ENCODE measurements at places on chromosomes 12 and 14.

GRCh38 chr14:24317141-24317928 is 6.0 kb downstream of the LTB4R start:
- peak; percentile 23 for DNase-seq

DNA sequence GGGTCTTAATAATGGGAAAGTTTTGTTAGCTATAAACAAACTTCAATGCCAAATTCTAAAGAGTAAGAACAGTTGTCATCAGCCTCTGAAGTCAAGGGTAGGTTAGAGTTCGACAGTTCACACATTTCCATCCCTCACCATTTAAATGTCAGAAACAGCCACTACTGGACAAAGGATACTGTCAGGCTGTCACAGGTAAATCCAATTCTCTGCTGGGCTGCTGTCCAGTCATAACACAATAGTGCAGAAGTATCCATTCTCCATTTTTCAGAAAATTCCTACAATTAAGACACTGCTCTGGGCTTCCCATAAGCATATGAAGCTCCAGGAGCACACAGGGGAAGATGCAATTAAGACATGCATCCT is 221.4 kb downstream of the RPS29 start:
- DNase-seq: no peak

DNA sequence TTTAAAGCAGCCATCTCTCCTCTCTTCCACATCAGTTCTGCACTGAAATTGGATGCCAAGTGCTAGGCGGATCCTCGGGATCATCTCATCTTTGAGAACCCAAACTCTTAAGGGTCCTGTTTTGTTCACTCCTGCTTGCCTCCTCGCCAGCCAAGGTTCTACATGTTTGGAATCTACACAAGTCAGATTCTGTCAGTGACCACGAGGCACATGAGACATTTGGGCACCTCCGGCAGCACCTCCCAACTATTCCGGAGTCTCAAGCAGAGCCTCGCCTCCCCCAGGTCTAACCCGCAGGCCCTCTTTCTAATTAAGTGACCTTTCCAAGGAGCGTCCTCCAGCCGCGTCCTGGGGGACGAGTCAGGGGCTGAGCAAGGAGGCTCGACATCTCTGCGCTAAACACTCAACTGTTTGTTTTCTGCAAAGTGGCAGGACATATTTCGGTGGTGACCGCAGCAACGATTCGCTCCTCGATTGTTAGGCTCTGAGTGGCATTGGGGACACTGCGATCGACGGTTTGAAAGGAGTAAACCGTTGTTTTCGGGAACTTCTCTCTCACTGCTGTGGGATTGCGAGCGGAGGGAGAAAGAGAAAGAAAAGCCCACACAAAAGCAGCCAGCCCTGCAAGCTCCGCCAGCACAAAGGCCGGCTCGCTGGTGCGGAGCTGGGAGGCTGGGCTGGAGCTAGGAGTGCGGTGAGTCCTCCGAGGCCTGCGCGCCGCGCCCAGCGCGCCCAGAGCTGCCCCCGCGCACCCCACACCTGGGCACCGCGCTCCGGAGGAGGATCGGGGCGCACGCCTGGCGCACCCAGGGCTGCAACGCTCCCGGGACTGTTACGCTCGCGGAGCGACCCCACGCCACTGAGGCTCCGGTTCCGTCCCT is 640 bp downstream of the ARMH4 start:
- peak; percentile 37 for DNase-seq

- peak; percentile 83 for DNase-seq
Measured at GRCh38 chr12:46608431-46609272, 217.1 kb downstream of the SLC38A4 start.

- no peak for DNase-seq
Measured at GRCh38 chr12:104147346-104147745, 9.3 kb upstream of the NFYB start.

- no peak for DNase-seq
Measured at GRCh38 chr12:1539135-1539534, 55.2 kb downstream of the FBXL14 start.

GRCh38 chr14:29030121-29030520 is 263.5 kb downstream of the FOXG1 start:
- DNase-seq: peak; percentile 3

GRCh38 chr14:24313913-24314312 is 2.6 kb downstream of the LTB4R start:
- no peak for DNase-seq

DNA sequence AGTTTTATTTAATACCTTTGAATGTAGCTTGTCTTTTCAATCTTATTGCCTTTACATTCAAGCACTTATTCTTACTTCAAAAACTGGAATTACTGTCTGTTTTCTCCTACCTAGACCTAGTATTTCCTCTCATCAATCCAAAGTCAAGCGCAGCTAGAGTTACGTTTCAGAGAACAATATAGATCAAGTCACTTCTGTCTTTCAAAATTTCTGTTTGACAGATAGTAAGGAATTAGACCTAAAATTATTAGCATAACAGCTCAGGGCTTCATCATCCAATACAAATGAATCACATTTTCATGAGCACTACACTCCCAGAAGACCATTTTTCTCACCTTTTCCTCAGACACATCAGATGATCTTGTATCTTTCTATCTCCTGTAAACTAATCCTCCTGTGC is 170.6 kb downstream of the CCDC59 start:
- DNase-seq: no peak

DNA sequence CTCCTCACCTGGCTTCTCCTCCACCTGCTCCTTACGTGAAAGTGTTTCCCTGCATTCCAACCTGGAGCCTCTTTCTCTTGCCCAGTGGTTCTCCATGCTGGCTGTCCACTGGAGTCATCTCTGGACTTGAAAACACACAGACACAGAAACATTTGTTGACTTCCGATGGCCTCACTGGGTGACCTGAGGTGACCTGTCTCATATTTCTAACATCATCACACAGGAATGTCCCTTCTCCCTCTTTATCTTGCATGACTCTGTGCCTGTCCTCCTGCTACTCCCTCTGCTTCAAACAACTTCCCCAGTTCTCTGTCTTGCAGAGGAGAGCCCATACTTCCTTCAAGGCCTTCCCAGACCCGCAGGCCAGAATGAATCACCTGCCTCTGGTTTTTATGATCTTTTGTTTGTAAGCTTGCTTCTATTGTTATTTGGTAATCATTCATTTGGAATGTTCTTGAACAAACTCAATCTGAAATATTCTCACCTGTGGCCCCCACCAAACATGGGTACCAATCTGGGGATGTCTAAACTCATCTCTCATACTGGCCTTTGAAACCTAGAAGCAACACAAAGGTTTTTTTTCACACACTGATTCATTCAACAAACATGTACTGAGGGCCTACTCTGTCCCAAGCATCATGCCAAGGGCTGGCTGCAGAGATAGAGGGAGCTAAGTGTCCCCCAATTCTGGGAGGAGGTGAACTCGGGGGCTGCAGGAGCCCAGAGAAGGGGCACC is 9.7 kb upstream of the RIN3 start:
- peak; percentile 31 for DNase-seq

DNA sequence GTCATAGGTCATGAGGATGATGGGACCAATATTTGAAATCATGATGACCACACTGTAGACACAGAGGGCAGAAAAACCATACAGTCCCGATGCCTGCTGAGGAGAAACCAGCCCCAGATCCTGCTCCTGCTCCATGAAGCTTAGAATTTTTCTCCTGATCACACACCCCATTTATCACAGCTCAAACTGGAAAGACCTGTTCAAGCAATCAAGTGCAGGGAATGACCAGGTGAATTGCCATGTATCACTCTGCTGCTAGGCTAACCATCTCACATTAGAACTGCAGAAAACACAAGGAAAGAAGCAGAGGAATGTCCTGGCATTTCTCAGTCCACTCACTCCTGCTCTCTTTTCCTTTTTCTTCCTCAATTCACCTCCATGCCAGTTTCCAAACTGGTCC is 18.1 kb downstream of the MANSC1 start:
- no peak for DNase-seq

DNA sequence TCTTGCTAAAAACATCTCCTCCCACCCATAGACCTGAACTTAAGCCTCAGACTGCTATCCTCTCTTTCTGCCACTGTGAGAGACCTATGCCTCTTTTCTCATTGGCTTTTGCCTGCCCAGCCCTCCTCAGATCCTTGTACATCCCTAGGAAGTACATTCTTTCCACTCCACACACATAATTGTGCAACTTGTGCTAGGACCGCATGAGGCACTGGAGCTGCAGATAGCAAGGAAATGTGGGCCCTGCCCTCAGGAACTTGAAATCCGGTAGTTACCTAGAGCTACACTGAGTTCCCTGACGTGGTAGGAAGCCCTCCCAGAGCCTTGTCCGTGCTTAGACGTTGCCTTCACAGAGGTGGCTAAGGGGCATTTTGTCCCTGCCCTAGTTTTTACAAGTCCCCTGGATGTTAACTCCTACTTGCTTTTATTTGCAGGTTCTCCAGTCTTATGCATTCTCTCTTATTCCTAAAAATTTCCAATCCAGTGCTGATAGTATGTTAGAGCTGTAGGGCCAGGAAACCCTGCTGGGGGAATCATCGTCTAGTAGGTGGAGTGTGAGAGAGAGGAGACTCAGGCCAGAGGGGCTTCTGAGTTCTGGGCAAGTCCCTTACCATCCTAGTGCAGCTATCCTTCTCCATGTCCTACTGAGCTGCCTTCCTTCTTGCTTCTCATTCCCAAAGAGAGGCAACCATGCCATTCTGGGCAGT is 41.3 kb downstream of the NTF3 start:
- no peak for DNase-seq

DNA sequence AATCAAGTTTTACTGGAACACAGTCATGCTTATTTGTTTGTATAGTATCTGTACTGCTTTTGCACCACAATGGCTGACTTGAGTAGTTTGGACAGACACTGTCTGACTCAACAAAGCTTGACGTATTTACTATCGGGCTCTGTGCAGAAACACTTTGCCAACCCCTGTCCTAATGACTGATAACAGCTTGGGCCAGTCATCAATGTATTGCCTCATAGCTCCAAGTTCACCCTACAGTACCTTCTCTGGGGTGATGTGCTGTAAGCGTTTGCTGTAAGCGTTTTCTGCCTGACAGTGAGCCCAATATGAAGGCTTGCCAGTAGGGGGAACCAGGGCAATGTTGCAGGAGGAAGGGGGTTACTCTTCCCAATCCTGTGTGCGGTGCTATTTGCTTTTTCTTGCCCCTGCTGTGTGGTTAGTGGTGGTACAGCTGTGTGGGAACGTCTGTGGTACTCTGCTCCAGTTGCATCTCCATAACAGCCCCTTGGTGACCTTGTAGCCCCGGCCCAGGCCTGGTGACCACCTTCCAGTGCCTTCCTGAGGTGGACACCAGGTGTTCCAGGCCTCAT is 5.4 kb upstream of the CCDC177 start:
- peak; percentile 91 for DNase-seq

GRCh38 chr12:115946092-115946491 is 331.4 kb downstream of the MED13L start:
- no peak for DNase-seq

GRCh38 chr12:108641446-108642268 is 8.0 kb upstream of the SELPLG start:
- no peak for DNase-seq

DNA sequence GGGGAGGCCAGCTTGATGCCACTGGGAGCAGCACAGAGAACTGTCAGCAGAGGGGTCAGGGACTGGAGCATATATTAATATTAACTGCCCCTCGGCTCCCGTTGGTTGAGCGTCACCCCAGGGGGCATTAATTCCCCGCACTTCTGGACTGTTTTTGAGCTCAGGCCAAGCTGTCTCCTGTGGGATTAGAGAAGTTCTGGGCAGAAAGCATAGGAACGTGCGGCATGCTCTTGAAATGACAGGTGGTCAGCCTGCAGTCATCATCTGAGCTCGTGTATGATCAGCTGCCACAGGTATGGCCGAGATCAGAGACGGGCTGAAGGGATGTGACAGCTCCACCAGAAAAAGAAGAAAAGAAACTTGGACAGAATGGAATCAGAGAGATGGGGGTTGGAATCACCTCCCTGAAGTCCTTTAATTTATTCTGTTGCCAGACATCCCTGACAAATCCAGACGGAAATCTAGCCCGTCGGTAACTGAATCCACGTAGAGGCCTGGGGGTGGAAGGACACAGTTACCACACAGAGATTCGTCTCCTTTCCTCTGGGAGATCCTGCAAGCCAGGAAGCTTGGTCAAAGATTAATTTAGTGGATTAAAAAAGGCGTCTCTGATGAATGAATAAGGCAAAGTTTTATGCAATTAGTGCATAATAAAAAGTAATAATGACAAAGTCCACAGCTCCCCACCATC is 23.6 kb downstream of the NR1H4 start:
- no peak for DNase-seq

DNA sequence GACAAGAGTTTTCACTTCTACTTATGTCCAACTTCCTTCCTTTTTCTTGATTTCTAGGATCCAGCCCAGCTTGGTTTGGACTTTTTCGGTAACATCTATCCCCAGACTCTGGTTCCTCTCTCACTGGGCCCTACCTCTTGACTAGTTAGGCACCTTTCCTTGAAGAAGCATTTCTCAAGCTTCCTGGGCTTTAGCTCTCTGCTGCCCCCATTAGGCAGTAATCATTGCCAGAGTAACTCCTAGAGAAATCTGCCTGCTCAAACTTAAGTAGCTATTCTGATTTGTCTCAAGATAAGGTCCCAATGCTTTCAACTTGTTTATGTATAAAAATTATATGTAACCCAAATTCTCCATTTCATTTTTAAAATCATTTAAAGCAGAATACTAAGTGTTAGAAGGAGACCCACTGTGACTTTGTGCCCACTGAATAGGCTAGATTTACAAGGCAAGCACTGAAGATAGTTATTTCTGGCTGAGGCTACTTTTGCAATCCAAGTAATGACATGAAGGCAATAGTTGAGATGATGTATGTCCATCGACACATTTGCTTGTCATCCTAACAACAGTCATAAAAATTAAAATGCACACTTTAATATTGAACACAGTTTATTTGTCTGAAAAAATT is 275.0 kb upstream of the G2E3 start:
- peak; percentile 38 for DNase-seq

DNA sequence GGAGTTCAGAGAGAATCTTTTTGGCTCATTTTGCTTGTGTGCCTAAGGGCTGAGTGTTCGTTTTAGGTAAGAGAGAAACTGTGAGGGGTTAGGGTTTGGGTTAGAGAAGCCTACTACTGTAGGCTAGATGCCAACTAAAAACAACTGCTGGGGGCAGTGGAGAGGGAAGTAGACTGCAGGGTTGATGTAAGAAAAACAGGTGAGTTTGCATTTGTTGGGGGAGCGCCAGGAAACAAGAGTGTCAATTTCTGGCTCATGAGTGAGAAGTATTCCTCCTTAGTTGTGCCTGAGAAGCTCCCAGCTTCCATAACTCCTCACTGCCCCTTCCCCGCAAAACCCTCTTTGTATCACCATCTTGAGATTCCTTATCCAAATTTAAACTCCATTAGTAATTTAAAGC is 92.3 kb downstream of the DERA start:
- DNase-seq: no peak

DNA sequence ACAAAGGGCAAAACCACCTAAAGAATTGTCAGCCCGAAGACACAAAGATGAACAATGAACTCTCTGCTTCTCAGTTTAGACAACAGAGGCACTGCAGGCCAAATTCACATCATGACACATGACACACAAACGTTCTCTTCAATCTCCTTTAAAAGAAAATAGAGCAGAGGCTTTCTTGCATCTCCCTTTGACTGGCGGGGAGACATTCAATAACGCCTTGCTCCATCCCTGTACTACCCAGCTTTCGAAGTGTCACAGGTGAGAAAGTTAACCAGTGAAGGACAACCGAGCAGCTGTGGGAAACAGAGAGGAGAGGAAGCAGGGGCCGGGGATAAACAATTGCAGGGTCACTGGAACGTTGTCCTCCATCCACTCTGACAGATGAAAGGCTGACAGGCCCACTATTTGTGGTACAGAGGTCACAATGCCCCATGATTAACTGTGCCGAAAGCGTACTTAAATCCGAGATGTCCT is 130.8 kb downstream of the PHLDA1 start:
- no peak for DNase-seq
